ENCODE measurements at places on chromosomes 16 and 17.

GRCh38 chr16:73172973-73173709 is 125.2 kb upstream of the ZFHX3 start:
- DNase-seq, result no peak

DNA sequence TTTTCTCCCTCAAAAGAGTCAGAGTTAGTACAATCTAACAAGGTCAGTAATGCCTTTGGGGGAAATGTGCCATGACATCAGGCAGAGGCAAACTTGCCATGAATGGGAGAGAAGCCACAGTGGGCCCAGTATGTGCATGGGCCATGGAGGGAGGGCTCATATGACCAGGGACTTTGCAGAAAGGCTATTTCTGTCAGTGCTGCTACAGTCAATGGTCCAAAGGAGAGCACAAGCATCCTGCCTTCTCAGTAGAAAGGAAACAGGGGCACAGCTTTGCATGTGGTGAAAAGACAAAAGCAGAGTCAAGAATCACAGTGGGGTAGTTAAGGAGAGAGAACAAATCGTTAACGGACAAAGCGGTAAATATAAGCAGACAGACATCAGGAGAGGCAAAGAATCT is 11.2 kb upstream of the CORO6 start:
- no peak for DNase-seq

GRCh38 chr16:63623551-63624039 is 1498.3 kb downstream of the CDH11 start:
- no peak for DNase-seq

GRCh38 chr17:66533572-66533971 is 231.2 kb downstream of the PRKCA start:
- DNase-seq, result no peak

DNA sequence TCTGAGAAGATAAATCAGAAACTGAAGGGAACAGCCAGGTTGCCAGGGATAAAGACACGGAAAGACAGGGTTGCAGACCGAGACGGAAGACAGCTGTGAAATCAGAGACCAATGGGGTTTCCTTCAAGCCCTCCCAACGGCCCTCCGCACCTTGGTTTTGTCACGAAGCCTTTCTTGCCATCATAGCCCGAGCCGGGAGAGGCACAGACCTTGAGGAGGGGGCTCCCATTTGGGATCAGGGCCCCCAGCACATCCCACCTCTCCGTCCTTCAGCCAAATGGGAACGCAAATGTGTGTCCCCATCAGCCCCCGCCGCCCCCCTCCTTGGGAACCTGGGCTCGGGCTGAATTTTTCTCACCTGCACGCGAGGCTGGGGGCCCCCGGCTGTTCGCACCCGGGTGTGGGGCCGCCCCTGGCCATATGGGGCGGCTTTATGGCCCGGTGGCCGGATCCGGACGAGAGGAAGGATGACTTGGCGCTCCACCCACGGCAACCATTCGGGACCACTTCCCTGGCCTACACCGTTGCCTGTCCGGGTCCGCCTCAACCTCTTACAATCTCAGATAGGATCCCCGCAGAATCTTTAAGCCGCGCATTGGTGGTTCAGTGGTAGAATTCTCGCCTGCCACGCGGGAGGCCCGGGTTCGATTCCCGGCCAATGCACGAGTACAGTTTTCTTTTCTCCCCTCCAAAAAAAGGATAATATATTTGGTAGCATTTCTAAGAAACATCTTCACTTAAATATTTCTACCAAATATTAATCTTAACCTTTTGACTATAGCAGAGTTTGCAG is 1.4 kb upstream of the HES7 start:
- peak; percentile 46 for DNase-seq

- no peak for DNase-seq
Observed at GRCh38 chr17:72931635-72932034, 160.9 kb downstream of the SLC39A11 start.

GRCh38 chr17:17554266-17554665 is 37.2 kb downstream of the PEMT start:
- no peak for DNase-seq

Measured in fibroblast of skin of left quadriceps (primary cell).